A673 (cell line): ENCODE measurements at places on chromosomes 12 and 14.

DNA sequence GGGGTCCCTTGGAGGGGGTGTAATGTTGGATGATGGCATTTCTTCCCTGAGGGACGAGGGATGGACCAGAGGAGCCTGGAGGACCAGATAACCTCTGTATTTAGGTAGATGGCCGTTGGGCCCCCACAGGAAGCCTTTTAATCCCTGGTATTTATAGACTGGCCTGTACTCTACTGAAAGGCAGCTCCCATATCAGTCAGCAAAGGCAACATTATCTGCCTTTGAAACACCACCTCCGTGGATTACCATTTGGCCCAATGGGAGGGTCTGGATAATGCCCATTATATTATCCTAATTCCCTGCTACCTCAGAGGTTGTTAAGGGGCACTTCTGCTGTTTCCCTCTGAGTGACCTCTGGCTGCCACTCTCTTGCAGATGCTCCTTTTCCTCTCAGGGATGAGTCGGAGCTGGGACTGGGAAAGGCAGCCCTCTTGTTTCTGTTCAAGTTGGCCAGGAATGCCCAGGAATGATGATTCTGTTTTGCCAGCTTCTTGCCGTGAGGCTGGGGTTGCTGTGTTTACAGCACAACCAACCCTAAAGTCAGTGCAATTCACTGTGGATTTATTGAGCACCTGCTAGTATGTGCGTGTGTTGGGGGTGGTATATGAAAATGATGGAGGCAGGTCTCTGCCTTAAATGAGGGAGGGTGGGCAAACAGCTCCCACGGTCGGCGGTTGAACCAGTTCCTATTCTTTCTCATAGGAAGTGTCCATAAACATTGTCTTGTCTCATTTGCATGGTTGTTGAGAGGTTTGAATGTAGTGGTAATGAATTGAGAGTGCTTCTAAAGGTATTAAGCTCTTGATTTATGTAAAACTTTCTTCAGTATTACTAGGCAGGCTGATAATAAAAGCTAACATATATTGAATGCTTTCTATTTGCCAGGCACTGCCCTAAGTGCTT is 18.1 kb downstream of the SUSD6 start:
- no peak for DNase-seq
- H3K36me3 ChIP-seq: no peaks in the 10 kb centered on the region
- no peaks in the 10 kb centered on the region for H3K27me3 ChIP-seq

- no peak for DNase-seq
- no peak overlapping the region for H3K4me3 ChIP-seq
- H3K36me3 ChIP-seq: no peaks in the 10 kb centered on the region
- H3K27ac ChIP-seq: no peak overlapping the region
- peaks cover 28% of the 10 kb centered on the region for H3K4me1 ChIP-seq
- no peaks in the 10 kb centered on the region for H3K27me3 ChIP-seq
Measured at GRCh38 chr12:101889211-101889752, 11.9 kb downstream of the DRAM1 start.

- no peaks in the 10 kb centered on the region for H3K36me3 ChIP-seq
- no peaks in the 10 kb centered on the region for H3K27me3 ChIP-seq
- no peak overlapping the region for H3K4me3 ChIP-seq
- H3K27ac ChIP-seq: no peak overlapping the region
- no peaks in the 10 kb centered on the region for H3K4me1 ChIP-seq
Measured at GRCh38 chr12:73531752-73532151, 1005.9 kb upstream of the ATXN7L3B start.

- no peaks in the 10 kb centered on the region for H3K27me3 ChIP-seq
- no peak overlapping the region for H3K4me3 ChIP-seq
- DNase-seq: no peak
- H3K27ac ChIP-seq: no peak overlapping the region
- no peaks in the 10 kb centered on the region for H3K36me3 ChIP-seq
- H3K4me1 ChIP-seq: no peaks in the 10 kb centered on the region
Measured at GRCh38 chr12:84073401-84073800, 839.2 kb downstream of the SLC6A15 start.

DNA sequence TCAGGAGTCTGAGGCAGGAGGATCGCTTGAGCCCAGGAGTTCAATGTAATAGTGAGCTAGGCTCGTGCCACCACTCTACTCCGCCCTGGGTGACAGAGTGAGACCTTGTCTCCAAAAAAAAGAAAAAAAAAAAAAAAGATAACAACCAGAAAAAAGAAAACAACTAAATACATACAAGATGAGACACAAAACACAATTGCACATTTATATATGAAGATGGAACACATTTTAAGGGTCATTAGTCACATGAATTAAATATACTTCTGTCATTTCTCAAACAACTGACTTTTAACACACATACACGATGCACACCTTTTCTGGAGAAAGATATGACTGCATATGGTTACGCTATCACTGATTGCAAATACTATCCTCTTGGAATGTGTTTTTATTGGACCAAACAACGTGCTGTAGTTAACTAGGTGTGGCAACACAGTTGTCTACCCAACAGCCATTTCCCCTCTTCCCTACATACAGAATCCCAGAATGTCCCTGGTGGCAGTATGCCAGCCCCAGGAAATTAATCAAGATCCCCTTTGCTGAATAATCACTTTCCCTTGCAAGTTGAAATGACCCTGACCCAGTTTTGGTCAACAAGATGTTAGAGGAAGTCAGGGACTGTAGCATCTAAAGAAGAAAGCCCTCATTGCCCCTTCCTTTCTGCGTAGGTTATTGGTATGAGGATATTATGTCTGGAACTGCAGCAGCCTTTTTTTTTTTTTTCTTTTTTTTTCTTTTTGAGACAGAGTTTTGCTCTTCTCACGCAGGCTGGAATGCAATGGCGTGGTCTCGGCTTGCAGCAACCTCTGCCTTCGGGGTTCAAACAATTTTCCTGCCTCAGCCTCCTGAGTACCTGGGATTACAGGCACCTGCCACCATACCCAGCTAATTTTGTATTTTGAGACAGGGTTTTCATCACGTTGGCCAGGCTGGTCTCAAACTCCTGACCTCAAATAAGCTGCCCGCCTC is 5.6 kb upstream of the MYL6B start:
- no peak for DNase-seq
- H3K27me3 ChIP-seq: no peaks in the 10 kb centered on the region
- H3K4me3 ChIP-seq: no peak overlapping the region
- no peak overlapping the region for H3K27ac ChIP-seq
- peaks cover 30% of the 10 kb centered on the region for H3K36me3 ChIP-seq

- no peak overlapping the region for H3K4me3 ChIP-seq
- DNase-seq: peak; percentile 94
- H3K4me1 ChIP-seq: peaks cover 62% of the 10 kb centered on the region
- H3K36me3 ChIP-seq: peaks cover 17% of the 10 kb centered on the region
Measured at GRCh38 chr12:124453419-124454351, 113.7 kb downstream of the NCOR2 start.

DNA sequence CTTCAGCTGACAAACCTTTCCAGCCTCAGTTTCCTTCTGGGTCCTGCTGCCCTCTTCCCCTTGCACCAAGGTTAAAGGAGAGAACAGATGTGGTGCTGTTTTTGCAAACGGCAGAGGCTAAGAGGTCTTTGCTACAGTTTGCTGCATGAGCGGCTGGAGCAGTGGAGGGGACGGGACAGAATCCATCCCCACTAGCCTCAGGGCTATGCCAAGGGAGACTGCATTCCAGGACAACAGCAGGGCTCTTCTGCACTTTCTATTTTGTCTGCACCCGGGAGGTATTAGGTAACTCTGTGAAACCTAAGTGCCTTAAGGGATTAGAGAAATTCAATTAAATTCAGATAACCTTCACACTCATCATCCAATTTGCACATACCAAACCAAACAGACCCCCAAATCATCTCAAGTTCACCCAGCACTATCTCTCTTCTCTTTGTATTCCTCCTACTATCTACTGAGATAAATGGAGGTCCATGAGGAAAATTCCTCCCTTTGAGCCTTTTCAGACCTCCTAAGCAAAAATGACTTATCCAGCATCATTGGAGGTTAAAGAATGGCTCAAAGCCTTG is 103.8 kb upstream of the VRK1 start:
- DNase-seq: no peak
- H3K27me3 ChIP-seq: no peaks in the 10 kb centered on the region
- H3K4me3 ChIP-seq: no peak overlapping the region
- H3K27ac ChIP-seq: no peak overlapping the region

GRCh38 chr14:70789961-70790360 is 19.4 kb downstream of the MAP3K9 start:
- H3K27me3 ChIP-seq: no peaks in the 10 kb centered on the region
- no peak overlapping the region for H3K27ac ChIP-seq
- peaks cover 8% of the 10 kb centered on the region for H3K4me1 ChIP-seq
- no peak overlapping the region for H3K4me3 ChIP-seq
- H3K36me3 ChIP-seq: no peaks in the 10 kb centered on the region
- DNase-seq: no peak

DNA sequence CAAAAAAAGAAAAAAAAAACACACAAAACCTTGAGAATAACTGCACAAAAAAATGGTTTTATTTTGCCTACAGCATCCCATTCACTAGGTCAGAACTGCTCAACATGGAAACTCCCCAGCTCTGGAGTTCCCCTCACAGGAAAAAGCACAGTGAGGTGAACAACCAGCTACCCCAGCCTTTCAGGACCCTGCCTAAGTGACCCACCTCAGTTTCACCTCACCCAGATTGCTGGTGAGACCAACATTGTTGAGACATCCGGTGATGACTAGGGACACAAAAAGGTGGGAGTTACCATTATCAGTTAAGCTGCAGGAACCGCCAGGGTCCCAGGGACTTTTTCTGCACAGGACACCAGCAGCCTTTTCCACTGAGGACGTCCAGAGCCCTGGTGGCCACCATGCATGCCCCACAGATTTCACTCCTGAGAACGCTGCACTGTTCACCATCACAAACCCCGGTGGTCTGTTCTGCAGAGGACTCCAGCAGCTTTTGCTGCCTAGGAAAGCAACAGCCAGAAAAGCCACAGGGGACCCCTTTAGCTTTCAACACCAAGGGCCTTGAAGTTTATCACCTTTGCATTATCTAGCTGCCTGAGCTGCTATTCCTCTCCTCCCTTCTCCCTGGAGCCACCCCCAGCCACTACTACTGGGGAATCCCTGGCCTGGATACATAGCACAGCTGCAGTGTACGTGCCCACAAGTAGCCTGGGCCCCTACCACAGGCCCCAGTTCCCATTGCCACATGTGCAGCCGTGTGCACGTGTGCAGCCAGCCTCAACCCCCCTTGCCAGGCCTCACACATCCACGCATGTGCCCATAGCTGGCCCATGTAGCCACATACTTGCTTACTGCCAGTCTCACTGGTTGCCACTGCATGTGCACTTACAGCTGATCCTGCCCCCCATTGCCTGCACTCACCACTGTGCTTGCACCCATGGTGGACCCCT is 62.5 kb upstream of the FAR2 start:
- no peaks in the 10 kb centered on the region for H3K36me3 ChIP-seq
- no peak for DNase-seq
- H3K27me3 ChIP-seq: no peaks in the 10 kb centered on the region
- H3K4me1 ChIP-seq: no peaks in the 10 kb centered on the region

GRCh38 chr12:15526033-15526432 is 203.7 kb downstream of the PTPRO start:
- peaks cover 10% of the 10 kb centered on the region for H3K4me1 ChIP-seq
- H3K36me3 ChIP-seq: no peaks in the 10 kb centered on the region
- H3K4me3 ChIP-seq: no peak overlapping the region
- no peak overlapping the region for H3K27ac ChIP-seq
- DNase-seq: no peak
- H3K27me3 ChIP-seq: no peaks in the 10 kb centered on the region

GRCh38 chr12:40223646-40224045 is 1.2 kb upstream of the LRRK2 start:
- H3K27ac ChIP-seq: no peak overlapping the region
- H3K36me3 ChIP-seq: no peaks in the 10 kb centered on the region
- no peaks in the 10 kb centered on the region for H3K27me3 ChIP-seq
- H3K4me1 ChIP-seq: no peaks in the 10 kb centered on the region

- H3K27ac ChIP-seq: no peak overlapping the region
- no peak for DNase-seq
- no peaks in the 10 kb centered on the region for H3K36me3 ChIP-seq
- no peaks in the 10 kb centered on the region for H3K4me1 ChIP-seq
- H3K27me3 ChIP-seq: no peaks in the 10 kb centered on the region
Measured at GRCh38 chr14:67908052-67908754, 88.6 kb downstream of the RAD51B start.

DNA sequence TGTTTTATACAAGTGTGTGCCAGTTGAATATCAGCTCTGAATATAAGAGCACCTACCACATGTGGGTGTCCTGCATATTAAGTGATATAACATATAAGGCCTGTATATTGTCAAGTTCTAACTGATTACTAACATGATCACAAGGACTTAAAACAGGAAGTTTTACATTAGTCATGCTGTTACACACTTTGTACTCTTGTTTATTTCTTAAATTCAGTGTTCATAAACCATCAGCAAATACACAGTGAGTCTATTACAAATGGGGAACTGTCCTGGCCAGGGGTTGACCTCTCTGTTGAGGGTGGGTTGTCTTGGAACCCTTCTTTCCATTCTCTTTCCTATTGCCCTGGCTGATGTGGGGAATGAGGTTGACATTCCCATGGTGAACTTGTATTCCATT is 19.1 kb downstream of the HELB start:
- H3K4me1 ChIP-seq: peaks cover 5% of the 10 kb centered on the region
- DNase-seq: no peak
- H3K27me3 ChIP-seq: no peaks in the 10 kb centered on the region
- no peak overlapping the region for H3K27ac ChIP-seq
- H3K4me3 ChIP-seq: no peak overlapping the region

DNA sequence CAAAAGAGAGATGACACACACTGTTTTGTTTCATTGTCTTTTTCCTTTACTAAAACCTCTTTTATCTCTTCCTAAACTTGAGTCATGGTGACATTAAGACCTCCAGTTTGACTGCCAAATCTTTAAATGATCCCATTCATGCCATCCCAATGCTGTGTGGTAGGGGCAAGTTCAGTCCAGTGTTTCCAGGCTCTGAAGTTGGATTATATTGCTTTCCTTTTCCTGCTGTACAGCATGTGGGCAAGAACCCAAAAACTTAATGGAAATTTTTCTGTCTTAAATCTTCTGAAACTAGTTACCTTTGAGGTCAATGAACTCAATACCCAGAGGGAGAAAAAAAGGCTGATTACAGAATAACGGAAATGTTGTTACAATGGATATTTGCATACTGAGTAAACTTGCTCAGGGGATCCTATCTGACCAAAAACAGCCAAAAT is 187.1 kb upstream of the FAR2 start:
- H3K4me3 ChIP-seq: no peak overlapping the region
- H3K36me3 ChIP-seq: no peaks in the 10 kb centered on the region
- peaks cover 7% of the 10 kb centered on the region for H3K4me1 ChIP-seq
- H3K27ac ChIP-seq: no peak overlapping the region

- no peak overlapping the region for H3K4me3 ChIP-seq
- DNase-seq: no peak
- no peak overlapping the region for H3K27ac ChIP-seq
- no peaks in the 10 kb centered on the region for H3K36me3 ChIP-seq
- no peaks in the 10 kb centered on the region for H3K4me1 ChIP-seq
Measured at GRCh38 chr12:32921397-32921796, 24.8 kb upstream of the PKP2 start.

GRCh38 chr14:29918981-29919380 is 8.7 kb downstream of the PRKD1 start:
- peak overlapping the region; percentile 86 for H3K27ac ChIP-seq
- H3K4me3 ChIP-seq: no peak overlapping the region
- H3K27me3 ChIP-seq: no peaks in the 10 kb centered on the region
- DNase-seq: peak; percentile 45
- H3K4me1 ChIP-seq: peaks cover 68% of the 10 kb centered on the region
